ENCODE measurements at places on chromosomes 13 and 19. TPM values are rescaled to one million over a fixed set of nuclear protein-coding genes. Genes with fewer than 3 reads are reported as not detected.

Gene GAPDHS
- not detected for total RNA-seq

Gene PDCD5
- total RNA-seq, result 116 TPM

Gene MATK
- total RNA-seq, result 1.1 TPM

Gene TICAM1
- 12.4 TPM for total RNA-seq

Gene OR4F17
- not detected for total RNA-seq

Gene KLK2
- total RNA-seq, result not detected

Gene GJB2
- total RNA-seq, result 1,256 TPM

Gene PODNL1
- total RNA-seq, result 3.3 TPM

Gene MYH14
- total RNA-seq, result 38.1 TPM

Gene LILRB5
- total RNA-seq, result not detected

- no peaks in the 10 kb centered on the region for H3K36me3 ChIP-seq
- no peak overlapping the region for H3K4me3 ChIP-seq
- peaks cover 100% of the 10 kb centered on the region for H3K27me3 ChIP-seq
- DNase-seq, result no peak
- no peaks in the 10 kb centered on the region for H3K4me1 ChIP-seq
- H3K27ac ChIP-seq, result no peak overlapping the region
Measured at GRCh38 chr13:112105244-112105681, 38.3 kb downstream of the SOX1 start.

GRCh38 chr13:109682534-109683244, 103.7 kb downstream of the IRS2 start:
- peaks cover 15% of the 10 kb centered on the region for H3K4me1 ChIP-seq
- H3K27ac ChIP-seq, result no peak overlapping the region
- no peaks in the 10 kb centered on the region for H3K36me3 ChIP-seq
- DNase-seq, result no peak
- no peaks in the 10 kb centered on the region for H3K27me3 ChIP-seq

GRCh38 chr13:99307648-99308339, 595 bp upstream of the GPR183 start:
- H3K27me3 ChIP-seq, result no peaks in the 10 kb centered on the region
- H3K27ac ChIP-seq, result peak overlapping the region; percentile 88
- H3K4me1 ChIP-seq, result peaks cover 57% of the 10 kb centered on the region
- H3K36me3 ChIP-seq, result no peaks in the 10 kb centered on the region
- no peak overlapping the region for H3K4me3 ChIP-seq

- no peaks in the 10 kb centered on the region for H3K4me1 ChIP-seq
- DNase-seq, result no peak
- no peak overlapping the region for H3K27ac ChIP-seq
Measured at GRCh38 chr13:36282821-36283432, 14.7 kb downstream of the CCDC169 start.

DNA sequence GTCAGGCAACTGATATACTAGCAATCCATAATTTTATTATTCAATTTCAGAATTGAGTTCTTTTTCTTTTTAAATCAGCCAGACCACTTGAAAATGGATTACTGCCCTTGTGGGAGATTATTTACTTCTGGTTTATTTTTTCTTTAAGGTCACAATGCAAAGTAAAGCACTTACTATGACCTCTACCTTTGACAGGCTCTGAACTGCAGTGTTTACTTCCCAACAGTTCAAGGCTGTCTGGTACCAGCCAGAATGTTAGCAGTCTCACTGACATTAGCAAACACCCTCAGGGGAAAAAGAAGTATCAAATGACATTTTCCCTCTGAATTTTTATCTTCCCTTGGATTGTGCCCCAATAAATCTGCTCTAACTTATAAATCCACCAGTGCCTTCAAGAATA, 57.5 kb downstream of the RAP2A start:
- H3K36me3 ChIP-seq, result no peaks in the 10 kb centered on the region
- H3K4me3 ChIP-seq, result no peak overlapping the region
- H3K27ac ChIP-seq, result peak overlapping the region; percentile 76
- H3K4me1 ChIP-seq, result no peaks in the 10 kb centered on the region

DNA sequence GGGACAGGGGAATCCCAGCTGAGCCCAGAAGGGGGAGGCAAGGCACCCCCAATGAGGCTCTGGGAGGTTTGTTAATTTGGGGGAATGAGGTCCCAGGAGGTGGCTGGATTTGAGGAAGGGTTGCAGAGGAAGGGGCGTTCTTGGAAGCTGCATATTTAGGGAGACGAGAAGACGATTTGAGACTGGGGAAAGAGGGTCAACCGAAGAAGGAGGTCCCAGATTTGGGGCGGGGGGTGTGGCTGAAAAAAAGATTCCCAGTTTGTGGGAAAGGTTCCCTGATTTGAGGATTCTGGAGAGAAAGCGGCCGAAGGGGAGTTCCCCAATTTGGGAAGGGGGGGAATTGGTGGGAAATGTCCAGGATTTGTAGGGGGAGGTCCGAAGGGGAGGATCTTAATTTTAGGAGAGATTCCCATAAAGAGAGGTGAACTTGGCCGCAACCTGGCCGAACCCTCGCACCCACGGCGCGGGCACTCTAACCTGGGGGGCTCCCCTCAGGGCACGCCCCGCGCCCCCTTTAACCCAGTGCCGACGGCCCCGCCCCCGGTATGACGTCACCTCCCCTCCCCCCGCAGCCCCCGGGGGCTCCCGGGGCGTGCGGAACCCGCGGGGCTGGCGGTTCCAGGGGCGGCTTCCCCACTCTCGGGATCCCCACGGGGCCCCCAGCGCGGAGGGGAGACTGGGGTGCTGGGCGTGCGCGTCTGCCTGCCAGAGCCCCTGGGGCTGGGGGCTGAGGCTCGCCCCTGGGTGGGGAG, 1.2 kb downstream of the PTPRS start:
- peaks cover 26% of the 10 kb centered on the region for H3K27me3 ChIP-seq
- H3K4me3 ChIP-seq, result peak overlapping the region; percentile 51
- DNase-seq, result no peak
- no peak overlapping the region for H3K27ac ChIP-seq

- H3K4me3 ChIP-seq, result peak overlapping the region; percentile 92
- no peaks in the 10 kb centered on the region for H3K27me3 ChIP-seq
Measured at GRCh38 chr19:21835429-21835809, 563 bp downstream of the ZNF43 start.

GRCh38 chr19:49888510-49888824, 8.2 kb downstream of the IL4I1 start:
- peaks cover 10% of the 10 kb centered on the region for H3K4me1 ChIP-seq
- H3K36me3 ChIP-seq, result peaks cover 15% of the 10 kb centered on the region

DNA sequence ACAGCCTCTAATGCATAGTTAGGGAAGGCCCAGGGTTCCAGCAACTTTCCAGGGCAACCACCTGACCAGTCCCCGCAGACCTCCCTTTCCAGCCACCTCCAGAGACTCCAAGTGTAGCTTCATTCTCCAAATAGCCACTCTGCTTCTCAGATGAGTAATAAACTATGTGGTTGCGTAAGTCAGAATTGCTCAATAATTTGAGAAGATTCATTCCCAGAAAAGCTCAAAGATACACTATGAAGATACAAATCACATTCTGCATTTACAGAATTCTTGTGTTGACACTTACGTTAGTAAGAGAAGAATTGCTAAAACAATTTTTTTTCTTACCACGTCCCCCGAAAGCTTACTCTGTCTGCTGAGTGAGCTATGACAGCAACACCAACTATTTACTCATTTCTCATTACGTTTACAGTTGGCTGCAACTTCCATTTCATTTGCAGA, 8.2 kb upstream of the LATS2 start:
- peaks cover 30% of the 10 kb centered on the region for H3K4me1 ChIP-seq
- no peaks in the 10 kb centered on the region for H3K27me3 ChIP-seq
- no peak for DNase-seq
- H3K4me3 ChIP-seq, result no peak overlapping the region
- peak overlapping the region; percentile 63 for H3K27ac ChIP-seq

DNA sequence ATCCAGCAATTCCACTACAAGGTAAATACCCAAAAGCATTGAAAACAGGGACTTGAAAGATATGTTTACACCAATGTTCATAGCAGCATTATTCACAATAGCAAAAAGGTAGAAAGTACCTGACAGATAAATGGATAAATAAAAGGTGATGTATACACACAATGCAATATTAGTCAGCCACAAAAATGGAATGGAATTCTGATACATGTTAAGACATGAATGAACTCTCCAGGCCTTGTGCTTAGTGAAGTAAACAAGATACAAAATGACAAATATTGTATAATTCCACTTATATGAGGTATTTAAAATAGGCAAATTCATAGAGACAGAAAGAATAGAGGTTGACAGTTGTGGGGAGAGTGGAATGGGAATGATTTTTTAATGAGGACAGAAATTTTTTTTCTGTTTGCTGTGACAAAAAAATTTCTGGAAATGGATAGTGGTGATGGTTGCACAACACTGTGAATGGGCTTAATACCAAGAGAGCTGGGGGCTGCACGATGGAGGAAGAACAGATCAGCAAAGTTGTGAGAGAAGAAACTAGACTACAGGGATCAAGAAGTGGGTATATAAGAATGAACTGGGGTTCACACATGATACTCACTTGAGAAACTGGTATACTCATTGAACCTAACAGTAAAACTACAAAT, 137.2 kb downstream of the MZT1 start:
- DNase-seq, result no peak
- no peaks in the 10 kb centered on the region for H3K4me1 ChIP-seq
- no peak overlapping the region for H3K4me3 ChIP-seq
- H3K27me3 ChIP-seq, result no peaks in the 10 kb centered on the region

DNA sequence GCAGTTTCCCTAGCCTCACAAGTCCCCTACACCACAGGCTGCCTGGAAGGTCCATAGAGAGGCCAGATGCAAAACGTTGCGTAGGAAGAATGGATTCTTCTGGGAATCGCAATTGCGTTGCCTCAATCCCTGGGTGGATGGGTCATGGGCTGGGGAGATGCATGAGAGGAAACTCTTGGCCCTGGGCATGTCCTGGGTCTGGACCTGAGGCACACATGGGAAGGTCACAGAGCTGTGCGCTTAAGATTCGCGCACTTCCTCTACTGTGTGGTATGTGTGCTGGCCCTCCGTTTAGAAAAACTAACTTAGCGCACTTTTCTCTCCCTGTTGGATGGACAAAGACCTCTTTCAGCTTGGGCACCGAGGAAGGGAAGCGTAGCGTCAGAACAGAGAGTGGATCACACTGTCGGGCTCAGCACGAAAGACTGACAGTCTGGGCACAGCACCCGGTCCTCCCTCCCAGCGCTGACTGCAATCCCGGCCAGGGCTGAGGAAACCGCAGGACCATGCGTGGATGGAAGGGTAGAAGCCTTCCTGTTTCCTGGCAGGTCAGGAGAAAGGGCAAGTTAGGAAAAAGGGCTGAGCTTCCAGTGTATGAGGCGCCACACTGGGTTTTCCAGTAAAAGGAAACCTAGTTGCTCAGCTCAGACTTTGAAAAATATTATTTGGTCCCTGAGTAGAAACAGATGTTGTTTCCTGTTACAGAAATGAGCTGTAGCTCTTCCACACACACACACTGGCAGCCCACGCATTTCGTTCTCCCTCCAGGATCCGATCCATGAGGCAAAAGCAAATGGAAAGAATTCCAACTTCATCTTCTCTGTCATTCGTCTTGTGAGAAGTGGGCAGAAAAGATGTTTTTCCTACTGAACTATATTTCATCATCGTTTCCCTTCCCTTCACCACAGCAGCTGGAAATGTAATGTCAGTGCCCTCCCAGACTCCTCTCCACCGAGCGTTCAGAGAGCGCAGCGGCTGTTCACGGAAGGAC, 86.0 kb downstream of the ING1 start:
- no peak for DNase-seq
- H3K36me3 ChIP-seq, result no peaks in the 10 kb centered on the region
- H3K4me1 ChIP-seq, result no peaks in the 10 kb centered on the region
- H3K4me3 ChIP-seq, result peak overlapping the region; percentile 19
- H3K27ac ChIP-seq, result peak overlapping the region; percentile 24

- no peaks in the 10 kb centered on the region for H3K36me3 ChIP-seq
- H3K27ac ChIP-seq, result peak overlapping the region; percentile 41
- no peak for DNase-seq
- peaks cover 20% of the 10 kb centered on the region for H3K27me3 ChIP-seq
- no peak overlapping the region for H3K4me3 ChIP-seq
- peaks cover 11% of the 10 kb centered on the region for H3K4me1 ChIP-seq
Measured at GRCh38 chr13:35994131-35994966, 136.8 kb downstream of the DCLK1 start.

- H3K36me3 ChIP-seq, result no peaks in the 10 kb centered on the region
- H3K4me1 ChIP-seq, result peaks cover 29% of the 10 kb centered on the region
- H3K27ac ChIP-seq, result peak overlapping the region; percentile 36
- no peak overlapping the region for H3K4me3 ChIP-seq
- H3K27me3 ChIP-seq, result no peaks in the 10 kb centered on the region
- DNase-seq, result no peak
Measured at GRCh38 chr13:30898678-30899241, 7.3 kb upstream of the MEDAG start.

DNA sequence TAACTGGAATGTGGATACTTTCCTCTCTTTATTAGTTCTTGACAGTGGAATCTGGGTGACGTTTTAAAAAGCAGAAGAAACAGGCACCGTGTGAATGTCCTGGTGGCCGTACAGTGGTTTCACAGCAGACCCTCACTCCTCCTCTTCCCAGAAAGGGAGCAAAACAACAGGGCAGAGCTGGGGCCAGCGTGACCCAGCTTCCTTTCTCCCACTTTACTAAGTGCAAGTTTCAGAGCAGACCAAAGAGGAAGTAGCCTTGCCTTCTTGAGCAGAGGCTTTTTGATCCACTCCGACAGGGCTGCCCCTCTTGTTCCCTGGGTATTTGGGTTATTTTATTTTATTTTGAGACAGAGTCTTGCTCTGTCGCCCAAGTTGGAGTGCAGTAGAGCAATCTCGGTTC, 19.6 kb upstream of the C19orf33 start:
- DNase-seq, result no peak
- H3K4me1 ChIP-seq, result peaks cover 82% of the 10 kb centered on the region
- no peak overlapping the region for H3K27ac ChIP-seq
- peaks cover 12% of the 10 kb centered on the region for H3K36me3 ChIP-seq

- H3K4me3 ChIP-seq, result no peak overlapping the region
- no peaks in the 10 kb centered on the region for H3K27me3 ChIP-seq
- H3K4me1 ChIP-seq, result no peaks in the 10 kb centered on the region
- DNase-seq, result no peak
- H3K36me3 ChIP-seq, result no peaks in the 10 kb centered on the region
Measured at GRCh38 chr19:29569038-29569911, 36.8 kb upstream of the POP4 start.

GRCh38 chr19:7792281-7792680, 29.2 kb downstream of the CLEC4M start:
- peaks cover 25% of the 10 kb centered on the region for H3K27me3 ChIP-seq
- peaks cover 13% of the 10 kb centered on the region for H3K4me1 ChIP-seq
- H3K27ac ChIP-seq, result no peak overlapping the region
- no peak for DNase-seq
- H3K4me3 ChIP-seq, result no peak overlapping the region
- no peaks in the 10 kb centered on the region for H3K36me3 ChIP-seq

GRCh38 chr19:33292595-33293254, 9.6 kb downstream of the CEBPA start:
- no peaks in the 10 kb centered on the region for H3K27me3 ChIP-seq
- H3K36me3 ChIP-seq, result no peaks in the 10 kb centered on the region
- H3K27ac ChIP-seq, result peak overlapping the region; percentile 88

- no peak overlapping the region for H3K27ac ChIP-seq
- no peak for DNase-seq
- no peaks in the 10 kb centered on the region for H3K27me3 ChIP-seq
Measured at GRCh38 chr13:37416291-37417059, 182.1 kb downstream of the POSTN start.

All from esophagus squamous epithelium (tissue), 5 donors.